ENCODE measurements at places on chromosomes 11 and 22.

DNA sequence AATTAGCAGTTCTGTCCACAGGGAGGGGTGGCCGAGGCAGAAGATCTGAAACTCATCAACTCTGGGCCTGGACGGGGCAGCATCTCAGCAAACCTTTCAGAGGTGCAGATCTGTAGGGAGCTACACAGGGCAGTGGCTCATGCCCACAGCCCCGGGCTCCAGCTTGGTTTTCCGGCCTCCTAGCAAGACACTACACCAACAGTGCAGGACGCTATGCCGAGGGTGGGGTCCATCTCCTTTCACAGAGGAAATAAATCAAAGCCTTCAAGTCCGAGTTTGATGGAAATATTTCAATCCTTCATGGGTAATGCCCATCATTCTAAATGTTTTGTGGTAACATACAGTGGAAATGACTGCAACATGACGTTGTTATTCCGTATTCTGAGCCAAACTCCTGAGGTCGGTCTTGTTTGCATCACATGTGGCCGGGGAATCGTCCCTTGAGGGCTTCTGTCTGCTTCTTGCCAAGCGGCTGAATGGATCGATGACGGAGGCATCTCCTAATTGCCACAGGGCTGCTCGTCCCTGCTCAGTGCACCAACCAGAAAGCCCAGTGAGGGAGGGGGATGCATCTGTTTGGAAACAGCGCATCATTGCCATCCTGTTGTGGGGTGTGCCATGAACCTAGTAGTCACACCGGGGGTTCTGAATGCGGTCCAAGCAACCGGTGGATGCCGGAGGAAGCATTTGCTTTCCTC is 30.0 kb downstream of the LINC01488 start:
- no peak for DNase-seq

- DNase-seq: no peak
Observed at GRCh38 chr22:28128827-28129226, 209.8 kb upstream of the PITPNB start.

GRCh38 chr22:32752816-32753520 is 48.5 kb upstream of the TIMP3 start:
- DNase-seq: no peak

- no peak for DNase-seq
Observed at GRCh38 chr11:92591521-92591920, 366.9 kb downstream of the FAT3 start.

GRCh38 chr11:114416441-114416961 is 16.0 kb downstream of the RBM7 start:
- DNase-seq: no peak

- DNase-seq: no peak
Observed at GRCh38 chr11:114196997-114197703, 99.0 kb upstream of the NNMT start.

- no peak for DNase-seq
Observed at GRCh38 chr11:121944556-121945230, 171.3 kb downstream of the BLID start.

DNA sequence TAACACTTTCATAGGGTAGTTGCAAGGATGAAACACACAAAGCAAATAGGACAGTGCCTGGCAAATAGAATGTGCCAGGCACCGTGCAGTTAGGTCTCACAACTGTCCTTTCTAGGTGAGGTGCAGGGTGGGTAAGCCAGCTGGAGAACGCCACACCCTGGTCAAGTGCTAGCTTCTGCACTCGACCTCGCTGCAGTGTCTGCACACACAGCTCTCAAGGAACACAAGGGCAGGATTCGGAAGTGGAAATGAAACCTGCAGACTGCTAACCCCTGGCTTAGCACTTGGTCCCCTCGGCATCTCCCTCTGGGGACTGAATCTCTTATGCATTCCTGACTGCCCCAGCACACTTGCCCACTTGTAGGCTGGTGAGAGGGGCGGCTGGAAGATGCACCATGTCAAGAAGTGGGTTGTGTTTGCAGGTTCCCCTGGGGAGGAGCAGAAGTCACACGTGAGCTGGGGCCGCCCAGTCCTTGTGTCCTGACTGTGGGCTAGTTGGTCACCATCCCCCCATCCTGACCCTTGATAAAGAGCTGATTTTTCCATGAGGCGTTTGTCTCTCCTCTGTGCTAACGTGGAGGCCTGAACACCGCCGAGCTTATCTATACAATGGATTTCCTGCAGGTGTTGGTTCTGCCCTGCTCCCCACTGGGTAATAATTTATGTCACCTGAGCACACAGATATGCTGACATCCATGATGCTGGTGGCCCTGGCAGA is 89.0 kb downstream of the MICAL2 start:
- DNase-seq: no peak

GRCh38 chr22:42379966-42380537 is 52.2 kb downstream of the NFAM1 start:
- no peak for DNase-seq

- no peak for DNase-seq
Observed at GRCh38 chr11:112132737-112133136, 31.2 kb downstream of the IL18 start.

- DNase-seq: no peak
Observed at GRCh38 chr11:123051634-123052033, 10.3 kb downstream of the HSPA8 start.

DNA sequence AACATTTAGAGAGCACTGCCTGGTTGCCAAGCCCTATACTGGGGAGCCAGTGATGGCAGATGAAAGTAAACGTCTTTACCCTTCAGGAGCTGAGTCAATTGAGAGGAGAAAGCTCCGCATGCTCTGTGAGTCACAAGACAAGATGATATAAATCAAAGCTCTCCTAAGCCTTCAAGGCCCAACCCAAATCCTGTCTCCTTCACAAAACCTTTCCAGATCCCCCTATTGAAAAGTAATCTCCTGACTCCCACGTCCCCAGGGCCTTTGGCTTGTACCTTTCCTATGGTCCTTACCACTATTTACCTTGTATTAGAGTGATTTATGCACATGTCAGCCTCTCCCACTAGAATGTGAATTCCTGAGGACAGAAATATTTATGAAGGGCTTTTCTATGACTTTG is 230.1 kb upstream of the TENM4 start:
- DNase-seq: no peak

DNA sequence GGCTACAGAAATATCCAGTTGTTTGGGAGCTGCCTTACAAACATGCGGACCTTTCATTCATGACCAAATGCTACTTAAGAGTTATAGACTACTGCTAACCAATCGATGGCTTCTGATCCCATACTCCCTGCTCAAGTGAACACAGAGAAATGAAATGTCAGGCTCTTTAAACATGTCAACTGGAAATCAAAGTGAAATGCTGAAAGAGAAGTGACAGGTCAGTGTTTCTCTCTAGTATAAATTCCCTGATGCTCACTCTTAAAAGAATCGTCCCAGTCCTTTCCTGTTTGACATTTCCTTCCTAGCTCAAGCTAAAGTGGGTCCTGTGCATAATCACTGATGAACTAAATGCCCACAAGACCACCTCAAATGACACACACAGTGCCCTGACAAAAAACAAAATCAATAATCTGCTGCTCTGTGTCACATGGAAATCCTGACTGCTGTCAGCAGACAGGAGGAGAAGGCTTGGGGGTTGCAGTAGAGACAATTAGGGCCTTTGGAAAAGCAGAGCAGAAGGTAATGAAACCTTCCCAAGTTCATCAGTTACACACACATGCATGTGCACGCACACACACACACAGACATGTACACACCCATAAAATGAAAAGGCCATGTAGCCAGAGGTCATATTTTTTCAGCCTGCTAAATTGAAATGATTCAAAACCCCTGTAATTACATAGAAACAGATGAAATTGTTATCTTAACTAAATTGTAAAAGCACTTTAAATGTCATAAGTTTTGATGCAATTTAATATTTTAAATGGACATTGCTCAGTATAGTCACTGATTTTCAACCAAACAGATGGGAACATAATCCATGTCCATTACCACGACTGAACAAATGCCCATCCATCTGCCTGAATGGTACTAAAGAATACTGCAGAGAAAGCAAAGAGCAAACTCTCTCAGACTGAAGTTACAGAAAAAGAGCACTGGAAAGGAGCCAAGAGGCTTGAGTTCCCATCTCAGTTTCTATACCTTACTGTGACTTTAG is 330.7 kb downstream of the TTC28 start:
- no peak for DNase-seq
